ENCODE measurements at places on chromosomes 16 and 17.

- DNase-seq: no peak
These were observed 60.8 kb downstream of the TMEM235 start for GRCh38 chr17:78291944-78292910.

DNA sequence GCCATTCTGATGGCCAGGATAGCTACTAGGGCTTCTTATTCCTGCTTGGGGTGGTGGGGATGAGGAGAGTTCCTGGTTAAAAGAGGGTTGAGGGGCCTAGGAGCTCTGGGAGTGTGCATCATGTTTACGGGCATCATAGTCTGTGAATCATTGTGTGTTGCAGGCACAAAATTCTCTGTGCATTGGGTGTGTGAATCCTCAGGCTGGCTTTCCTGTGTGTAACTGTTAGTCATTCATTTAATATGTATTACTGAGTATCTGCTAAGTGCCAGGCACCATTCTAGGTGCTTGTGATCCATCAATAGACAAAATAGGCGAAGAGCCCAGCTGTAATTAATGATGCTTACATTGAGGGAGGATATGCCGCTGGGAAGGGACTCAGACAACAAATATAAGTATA is 5.8 kb downstream of the PPY start:
- DNase-seq: no peak

DNA sequence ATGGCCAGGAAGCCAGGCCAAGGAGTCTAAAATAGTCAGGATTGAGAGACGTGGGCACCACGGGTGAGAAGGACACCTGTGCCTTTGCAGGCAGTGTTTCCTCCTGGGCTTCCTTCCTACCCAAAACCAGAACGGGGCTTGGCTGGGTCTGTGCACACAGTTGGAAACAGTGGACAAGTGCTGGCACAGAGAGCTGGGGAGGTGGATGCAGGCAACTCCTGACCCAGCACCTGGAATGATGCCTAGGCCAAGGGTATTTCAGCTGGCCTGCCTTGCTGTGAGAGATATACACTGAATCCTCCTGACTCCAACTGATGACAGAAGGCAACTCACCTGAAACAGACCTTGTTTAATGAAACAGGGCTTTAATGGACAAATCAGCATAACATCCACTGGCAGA is 186.2 kb downstream of the SLC39A11 start:
- no peak for DNase-seq

DNA sequence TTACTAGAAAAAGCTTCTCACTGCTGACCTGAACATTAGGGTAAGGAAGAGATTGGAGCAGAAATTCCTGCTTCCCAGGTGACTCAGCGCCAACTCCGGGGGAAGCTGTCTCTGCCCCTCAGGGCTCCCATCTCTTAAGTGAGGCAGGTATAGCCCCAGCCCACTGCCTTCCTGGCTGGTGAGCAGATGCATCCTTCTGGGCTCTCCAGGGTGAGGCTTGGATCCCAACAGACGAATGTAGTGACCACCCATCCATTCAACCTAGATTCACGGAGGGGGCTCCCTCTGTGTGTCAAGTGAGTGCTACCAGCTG is 3.2 kb downstream of the ATP2C2 start:
- DNase-seq: no peak

DNA sequence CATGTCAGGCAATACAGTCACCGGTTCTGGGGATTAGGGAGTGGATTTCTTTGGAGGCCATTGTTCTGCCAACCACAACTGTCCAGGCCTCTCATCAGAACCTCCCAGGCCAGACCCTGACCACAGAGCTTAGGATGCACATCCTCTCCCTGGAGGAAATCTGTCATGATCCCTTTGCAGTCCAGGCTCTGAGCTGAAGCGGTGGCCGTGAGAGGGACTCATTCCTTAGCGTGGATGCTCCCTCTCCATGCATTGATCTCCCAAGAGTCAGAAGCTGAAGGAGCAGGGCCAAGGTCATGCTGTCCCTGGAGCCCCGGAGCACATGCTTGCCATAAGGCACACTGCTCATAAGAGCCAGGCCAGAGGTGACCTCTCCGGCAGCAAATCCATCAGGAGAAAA is 181.4 kb downstream of the COPRS start:
- no peak for DNase-seq

DNA sequence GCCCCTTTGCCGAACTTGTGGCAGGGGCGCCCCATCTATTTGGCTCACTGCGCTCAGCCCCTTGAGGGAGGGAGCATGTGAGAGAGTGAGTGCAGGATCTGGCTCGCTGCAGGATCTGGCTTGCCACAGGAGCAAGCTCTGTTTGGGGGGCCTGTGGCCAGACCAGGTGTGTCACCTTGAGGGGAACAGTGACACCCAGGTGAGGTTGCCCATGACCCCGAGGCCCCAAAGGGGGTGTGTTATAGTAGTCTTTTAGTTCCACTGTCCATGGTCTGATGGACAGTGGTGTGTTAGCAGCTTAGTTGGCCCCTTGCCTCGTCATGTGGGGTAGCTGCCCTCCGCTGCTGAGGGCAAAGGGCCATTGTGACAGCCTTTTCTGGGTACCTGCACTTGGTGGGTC is 41.6 kb downstream of the CCDC42 start:
- no peak for DNase-seq

- no peak for DNase-seq
These were observed 387.6 kb upstream of the MAF start for GRCh38 chr16:79988089-79988488.

DNA sequence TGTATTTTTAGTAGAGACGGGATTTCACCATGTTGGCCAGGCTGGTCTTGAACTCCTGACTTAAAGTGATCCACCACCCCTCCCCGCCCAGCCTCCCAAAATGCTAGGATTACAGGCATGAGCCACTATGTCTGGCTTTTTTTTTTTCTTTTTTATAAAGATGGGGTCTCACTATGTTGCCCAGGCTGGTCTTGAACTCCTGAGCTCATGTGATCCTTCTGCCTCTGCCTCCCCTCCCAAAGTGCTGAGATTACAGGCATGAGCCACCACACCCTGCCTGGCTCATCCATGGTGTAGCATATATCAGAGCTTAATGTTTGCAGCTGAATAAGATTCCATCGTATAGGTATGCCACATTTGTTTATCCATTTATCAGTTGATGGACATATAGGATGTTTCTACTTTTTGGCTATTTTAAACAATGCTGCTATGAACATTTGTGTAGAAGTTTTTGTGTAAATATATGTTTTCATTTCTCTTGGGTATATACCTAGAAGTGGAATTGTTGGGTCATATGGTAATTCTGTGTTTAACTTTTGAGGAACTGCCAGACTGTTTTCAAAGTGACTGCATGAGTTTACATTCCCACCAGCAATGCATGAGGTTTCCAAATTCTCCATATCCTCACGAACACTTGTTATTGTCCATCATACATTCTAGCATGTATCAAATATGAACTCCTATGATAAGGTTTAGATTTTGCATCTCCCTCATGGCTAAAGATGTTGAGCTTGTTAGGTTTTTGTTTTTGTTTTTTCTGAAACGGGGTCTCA is 55.7 kb upstream of the HAS3 start:
- DNase-seq: no peak

DNA sequence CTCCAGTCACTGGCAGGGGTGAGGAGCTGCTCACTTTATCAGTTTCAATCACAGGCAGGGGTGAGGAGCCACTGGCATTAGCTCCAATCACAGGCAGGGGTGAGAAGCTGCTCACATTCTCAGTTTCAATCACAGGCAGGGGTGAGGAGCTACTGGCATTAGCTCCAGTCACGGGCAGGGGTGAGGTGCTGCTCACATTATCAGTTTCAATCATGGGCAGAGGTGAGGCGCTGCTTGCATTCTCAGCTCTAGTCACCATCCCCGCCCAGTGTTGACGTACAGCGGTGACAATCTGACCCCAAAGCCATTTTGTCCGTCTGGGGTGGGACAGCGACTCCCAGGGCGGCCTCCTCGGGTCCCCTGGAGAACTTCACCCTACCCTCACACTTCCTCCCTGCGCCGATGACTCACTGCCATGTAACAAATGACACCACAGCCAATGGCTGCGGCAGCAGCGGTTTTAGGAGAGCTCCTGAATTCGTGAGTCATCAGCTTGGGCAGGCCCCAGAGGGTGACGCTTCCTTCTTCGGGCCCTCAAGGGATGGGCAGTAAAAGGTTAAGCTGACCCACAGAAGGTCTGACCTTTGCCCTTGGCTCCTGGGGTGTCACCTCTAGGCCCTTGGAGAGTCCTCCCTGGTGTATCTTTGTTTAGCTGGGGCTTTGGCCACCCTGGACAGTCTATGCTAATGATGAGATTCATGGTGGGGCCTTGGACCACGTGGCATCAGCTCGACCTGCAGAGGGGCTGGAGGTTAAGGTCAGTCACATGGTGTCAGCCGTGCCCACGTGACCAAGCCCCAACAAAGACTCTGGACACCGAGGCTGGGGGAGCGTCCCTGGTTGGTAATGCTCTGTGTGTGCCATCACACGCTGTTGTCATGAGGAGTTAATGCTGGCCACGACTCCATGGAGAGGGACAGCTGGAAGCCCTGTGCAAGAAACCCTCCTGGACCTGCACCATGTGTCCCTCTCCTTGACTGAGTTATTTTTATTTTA is 171.7 kb downstream of the C16orf95 start:
- no peak for DNase-seq

- no peak for DNase-seq
These were observed 140.3 kb upstream of the ERCC4 start for GRCh38 chr16:13779676-13780075.

DNA sequence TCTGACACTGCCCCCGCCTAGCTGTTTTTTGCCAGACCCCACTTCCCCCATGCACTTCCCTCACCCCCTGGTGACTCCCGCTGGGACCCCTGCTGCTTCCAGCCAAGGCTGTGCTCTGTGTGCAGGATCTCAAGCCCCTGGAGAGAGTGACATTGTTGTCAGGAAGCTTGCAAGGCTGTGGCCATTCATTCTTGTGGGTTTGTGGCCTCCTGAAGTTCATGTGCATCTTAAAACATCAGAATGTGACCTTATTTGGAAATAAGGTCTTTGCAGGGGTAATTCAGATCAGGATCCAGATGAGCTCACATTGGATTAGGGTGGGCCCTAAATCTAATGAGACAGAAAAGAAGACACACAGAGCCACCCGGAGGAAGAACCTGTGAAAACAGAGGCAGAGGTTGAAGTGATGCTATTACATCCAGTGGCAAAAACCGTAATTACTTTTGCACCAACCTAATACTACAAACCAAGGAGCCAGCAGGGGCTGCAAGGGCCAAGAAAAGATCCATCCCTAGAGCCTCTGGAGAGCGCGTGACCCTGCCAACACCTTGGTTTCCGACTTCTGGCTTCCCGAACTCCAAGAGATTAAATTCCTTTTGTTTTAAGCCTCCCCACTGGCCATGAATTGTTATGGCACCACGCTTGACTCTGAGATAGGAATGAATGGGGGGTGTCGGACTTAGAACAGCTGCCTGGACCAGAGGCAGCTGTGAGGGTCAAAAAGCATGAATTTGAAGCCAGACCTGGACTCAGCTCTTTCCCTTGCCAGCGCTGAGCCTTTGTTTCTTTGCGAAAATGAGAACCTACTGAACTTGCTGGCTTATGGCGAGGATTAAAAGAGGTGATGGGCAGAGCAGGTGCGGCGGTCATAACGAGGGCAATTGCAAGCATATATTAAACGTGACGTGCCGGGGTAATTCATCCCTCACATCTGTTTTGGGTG is 75.5 kb downstream of the BMERB1 start:
- DNase-seq: no peak

DNA sequence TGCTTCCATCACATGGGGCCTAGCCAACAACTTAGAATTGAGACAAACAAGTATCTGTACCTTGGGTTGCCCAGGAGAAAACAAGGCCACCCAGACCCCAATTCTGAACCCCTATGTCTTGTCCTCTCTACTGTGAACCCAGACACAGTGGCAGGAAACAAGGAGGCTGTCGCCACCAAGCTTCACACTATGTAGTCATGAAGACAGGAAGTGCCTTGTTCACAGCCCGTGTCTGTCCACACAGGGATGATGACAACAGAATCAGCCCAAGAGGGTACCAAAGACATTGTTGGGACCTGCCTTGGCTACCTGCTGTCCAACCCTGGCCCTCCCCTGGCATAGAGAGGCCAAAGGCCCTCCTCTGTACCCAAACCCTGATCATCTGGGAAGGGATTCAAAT is 84.8 kb downstream of the CDYL2 start:
- no peak for DNase-seq

GRCh38 chr16:11996433-11997330 is 20.1 kb downstream of the SNX29 start:
- DNase-seq: no peak

DNA sequence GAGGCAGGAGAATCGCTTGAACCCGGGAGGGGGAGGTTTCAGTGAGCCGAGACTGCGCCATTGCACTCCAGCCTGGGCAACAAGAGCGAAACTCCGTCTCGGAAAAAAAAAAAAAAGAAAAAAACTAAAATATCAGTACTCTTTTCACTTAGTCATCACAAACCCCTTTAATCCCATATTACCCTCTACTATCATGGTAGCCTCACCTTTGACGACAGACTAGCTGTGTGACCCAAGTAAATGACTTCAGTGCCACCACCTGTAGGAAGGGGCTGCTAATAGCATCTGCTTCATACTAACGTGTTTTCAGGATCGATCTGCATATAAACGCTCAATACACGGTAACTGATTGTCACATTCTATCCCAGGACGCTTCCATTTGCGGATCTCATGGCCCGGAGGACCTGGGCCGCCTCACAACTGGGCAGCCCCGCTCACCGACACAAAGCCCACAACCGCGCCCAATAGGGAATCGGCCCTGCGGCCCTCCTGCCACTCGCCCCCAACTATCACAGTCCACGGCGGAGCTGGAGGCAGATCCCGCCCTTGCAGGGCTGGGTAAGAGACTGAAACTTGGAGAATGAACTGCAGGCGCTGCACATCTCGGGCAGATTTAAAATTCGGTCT is 1.1 kb upstream of the ZNF263 start:
- DNase-seq: no peak

DNA sequence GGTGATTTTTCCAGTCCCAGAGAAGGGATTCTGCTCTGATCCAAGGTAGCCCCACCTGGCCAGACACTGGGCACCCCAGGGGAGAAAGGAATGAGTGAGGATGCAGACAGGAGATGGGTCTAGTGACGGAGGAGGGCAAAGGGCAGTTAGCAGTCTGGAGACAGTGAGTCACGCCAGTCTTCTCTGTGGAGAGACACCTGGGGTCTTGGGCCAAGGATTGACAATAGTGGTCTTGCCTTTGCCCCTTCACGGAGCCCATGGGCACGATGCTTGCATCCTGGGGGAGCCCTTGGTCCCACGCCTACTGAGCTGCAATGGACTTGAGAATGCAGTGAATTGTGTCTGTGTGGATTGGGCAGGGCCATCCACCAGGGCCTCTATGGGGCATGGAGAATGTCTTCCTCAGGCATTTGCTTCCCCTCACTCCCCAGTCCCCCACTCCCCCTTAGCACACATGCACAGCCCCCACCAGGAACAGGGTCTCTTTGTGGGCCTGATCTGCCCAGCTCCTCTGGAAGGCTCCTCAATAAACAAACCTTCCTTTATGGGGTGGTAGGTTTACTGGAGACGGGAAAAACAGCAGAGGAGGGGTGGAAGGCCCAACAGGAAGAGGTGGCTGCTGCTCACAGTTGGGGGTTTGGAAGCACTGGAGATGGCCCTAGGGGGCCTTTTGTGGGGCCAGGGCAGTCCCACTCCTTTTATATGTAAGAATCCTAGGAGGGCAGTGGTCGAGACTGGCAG is 1.4 kb downstream of the CHAD start:
- DNase-seq: no peak

- DNase-seq: no peak
These were observed 16.0 kb upstream of the SPPL2C start for GRCh38 chr17:45828582-45829133.

Measured in stimulated activated CD4-positive, alpha-beta T cell treated with anti-CD3 and anti-CD28 coated beads, Interleukin-4, amount 100 ng/mL, for 48 hours (primary cell).